Activated CD4-positive, alpha-beta memory T cell treated with anti-CD3 and anti-CD28 coated beads, Interleukin-2, amount 10 ng/mL, durations not matched to agents 7 days and 5 days (primary cell): ENCODE measurements at places on chromosomes 6 and 20. TPM values are rescaled to one million over a fixed set of nuclear protein-coding genes. Genes with fewer than 3 reads are reported as not detected.

PRDM13 gene
- not detected for total RNA-seq

RAMACL gene
- total RNA-seq: not detected

NRSN1 gene
- not detected for total RNA-seq

EYS gene
- total RNA-seq: not detected

MYT1 gene
- total RNA-seq: not detected

IRAK1BP1 gene
- total RNA-seq: 1.9 TPM

CTCFL gene
- total RNA-seq: not detected

NRSN2 gene
- 2.7 TPM for total RNA-seq

MAPK13 gene
- total RNA-seq: 56.2 TPM

CALHM6 gene
- total RNA-seq: 11.2 TPM

SIGLEC1 gene
- 0.03 TPM for total RNA-seq

HLA-DPA1 gene
- 173 TPM for total RNA-seq

CFAP206 gene
- not detected for total RNA-seq

ERVFRD-1 gene
- not detected for total RNA-seq

C20orf141 gene
- not detected for total RNA-seq

DNA sequence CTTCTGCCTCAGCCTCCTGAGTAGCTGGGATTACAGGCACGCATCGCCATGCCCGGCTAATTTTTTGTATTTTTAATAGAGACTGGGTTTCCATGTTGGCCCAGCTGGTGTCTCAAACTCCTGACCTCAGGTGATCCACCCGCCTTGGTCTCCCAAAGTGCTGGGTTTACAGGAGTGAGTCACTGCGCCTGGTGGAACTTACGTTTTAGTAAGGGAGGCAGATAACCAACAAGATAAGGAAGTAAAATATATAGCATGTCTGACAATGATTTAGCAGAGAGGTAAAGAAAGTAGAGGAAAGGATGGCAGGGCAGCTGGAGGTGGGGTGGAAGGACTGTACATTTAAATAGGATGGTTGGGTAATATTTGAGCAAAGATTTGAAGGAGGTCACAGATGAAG is 12.8 kb upstream of the MYMX start:
- no peak overlapping the region for H3K4me3 ChIP-seq
- no peak overlapping the region for H3K27ac ChIP-seq
- no peaks in the 10 kb centered on the region for H3K4me1 ChIP-seq
- H3K36me3 ChIP-seq: no peaks in the 10 kb centered on the region
- H3K27me3 ChIP-seq: peaks cover 1% of the 10 kb centered on the region

DNA sequence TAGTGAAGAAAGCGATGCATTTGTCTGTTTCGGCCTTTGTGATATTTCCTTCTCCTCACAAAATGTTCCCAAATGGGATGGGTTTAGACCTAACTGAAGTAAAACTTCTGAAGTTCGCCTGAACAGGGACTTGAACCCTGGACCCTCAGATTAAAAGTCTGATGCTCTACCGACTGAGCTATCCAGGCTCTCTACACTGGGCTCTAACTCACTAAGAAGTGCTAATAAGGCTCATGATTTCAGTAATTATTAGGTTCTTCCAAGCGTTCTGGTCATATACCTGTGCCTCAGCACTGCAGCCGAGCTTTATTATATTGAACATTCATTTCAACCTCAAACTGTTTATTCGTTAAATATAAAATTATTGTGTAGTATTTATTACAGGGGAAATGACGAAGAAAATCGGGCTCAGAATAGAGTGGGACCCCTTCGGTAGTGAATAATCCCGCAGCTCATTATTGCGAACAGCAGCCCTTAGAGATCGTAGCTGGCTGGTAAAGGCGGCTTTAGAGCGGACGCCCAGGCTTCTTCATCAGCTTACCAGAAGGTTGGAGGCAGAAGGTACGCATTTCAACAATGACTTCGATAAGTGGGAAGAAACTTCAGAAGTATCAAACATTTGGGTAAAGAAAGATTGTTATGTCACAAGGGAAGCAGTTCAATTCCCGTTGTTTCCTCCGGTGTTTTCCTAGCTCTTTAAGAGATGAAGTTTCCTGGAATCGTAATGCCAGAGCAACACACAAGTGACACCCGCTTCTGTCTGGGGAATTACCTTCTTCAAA is 119.0 kb upstream of the ZNF184 start:
- H3K4me1 ChIP-seq: no peaks in the 10 kb centered on the region
- no peak overlapping the region for H3K27ac ChIP-seq
- H3K27me3 ChIP-seq: peaks cover 21% of the 10 kb centered on the region
- DNase-seq: no peak
- H3K4me3 ChIP-seq: no peak overlapping the region
- peaks cover 3% of the 10 kb centered on the region for H3K36me3 ChIP-seq

- H3K27me3 ChIP-seq: no peaks in the 10 kb centered on the region
- no peak for DNase-seq
- peaks cover 18% of the 10 kb centered on the region for H3K36me3 ChIP-seq
- peak overlapping the region; percentile 96 for H3K27ac ChIP-seq
- H3K4me3 ChIP-seq: peak overlapping the region; percentile 92
Observed at GRCh38 chr6:25041485-25042035, 105.8 kb upstream of the RIPOR2 start.

DNA sequence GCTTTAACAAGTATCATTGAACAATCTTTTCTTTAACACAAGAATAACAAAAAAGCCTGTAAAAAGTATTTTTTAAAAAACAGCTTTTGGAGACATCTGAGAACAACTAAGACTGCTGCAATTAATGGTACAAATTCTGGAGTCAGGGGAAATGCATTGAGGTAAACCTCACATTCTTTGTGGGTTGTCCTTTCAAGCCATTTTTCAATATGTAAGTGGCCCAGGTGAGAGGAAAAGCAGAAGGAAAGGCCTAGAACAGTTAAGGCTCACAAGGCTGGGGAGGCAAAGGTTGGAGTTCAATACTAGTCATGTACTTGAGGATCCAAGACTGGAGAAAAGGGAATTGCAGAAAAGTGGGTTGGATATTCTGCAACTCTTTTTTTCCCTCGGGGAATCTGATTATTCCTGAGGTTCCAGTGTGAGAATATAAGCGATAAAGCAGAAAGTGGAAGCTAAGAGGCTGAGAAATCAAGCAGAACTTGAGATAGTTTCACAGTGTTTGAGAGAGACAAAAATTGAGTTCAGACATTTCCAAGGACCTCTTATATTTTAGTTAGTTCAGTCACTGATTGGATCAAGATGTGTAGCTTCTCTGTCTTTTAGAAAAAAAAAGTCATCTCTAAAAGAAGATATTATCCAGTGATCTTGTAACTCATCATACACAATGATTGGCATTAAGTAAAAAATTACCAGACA is 25.0 kb upstream of the TXLNB start:
- H3K4me1 ChIP-seq: no peaks in the 10 kb centered on the region
- H3K27me3 ChIP-seq: no peaks in the 10 kb centered on the region
- H3K4me3 ChIP-seq: no peak overlapping the region
- peaks cover 5% of the 10 kb centered on the region for H3K36me3 ChIP-seq

DNA sequence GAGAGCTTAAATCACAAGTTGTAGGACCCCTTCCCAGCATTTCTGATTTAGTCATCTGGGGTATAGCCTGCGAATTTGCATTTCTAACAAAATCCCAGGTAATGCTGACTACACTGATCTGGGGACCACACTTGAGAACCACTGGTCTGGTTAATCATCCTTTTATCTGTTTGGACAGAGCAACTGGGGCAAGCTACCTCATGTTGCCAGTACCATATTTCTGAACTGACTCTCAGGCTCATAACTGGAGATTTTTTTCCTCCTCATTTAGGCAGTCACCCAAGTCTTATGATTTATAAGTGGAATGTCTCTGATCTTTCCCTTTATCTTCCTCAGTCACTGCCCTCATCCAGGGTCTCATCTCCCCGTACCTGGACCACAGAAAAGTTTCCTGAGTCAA is 12.0 kb upstream of the GTF3C6 start:
- no peak overlapping the region for H3K4me3 ChIP-seq
- H3K36me3 ChIP-seq: no peaks in the 10 kb centered on the region
- H3K27ac ChIP-seq: peak overlapping the region; percentile 18
- H3K27me3 ChIP-seq: no peaks in the 10 kb centered on the region

- no peak overlapping the region for H3K4me3 ChIP-seq
- DNase-seq: no peak
- no peaks in the 10 kb centered on the region for H3K27me3 ChIP-seq
- no peak overlapping the region for H3K27ac ChIP-seq
- no peaks in the 10 kb centered on the region for H3K36me3 ChIP-seq
- H3K4me1 ChIP-seq: peaks cover 3% of the 10 kb centered on the region
Observed at GRCh38 chr20:60144974-60145527, 186.8 kb downstream of the CDH26 start.

- H3K4me3 ChIP-seq: no peak overlapping the region
- H3K27ac ChIP-seq: peak overlapping the region; percentile 19
- peaks cover 57% of the 10 kb centered on the region for H3K36me3 ChIP-seq
- H3K4me1 ChIP-seq: no peaks in the 10 kb centered on the region
Observed at GRCh38 chr6:158758451-158758860, 60.7 kb downstream of the EZR start.

GRCh38 chr6:146664871-146665360 is 66.1 kb downstream of the ADGB start:
- H3K4me3 ChIP-seq: no peak overlapping the region
- no peaks in the 10 kb centered on the region for H3K27me3 ChIP-seq
- no peak overlapping the region for H3K27ac ChIP-seq
- no peaks in the 10 kb centered on the region for H3K36me3 ChIP-seq
- H3K4me1 ChIP-seq: no peaks in the 10 kb centered on the region

GRCh38 chr6:166712286-166713228 is 85.5 kb upstream of the RPS6KA2 start:
- no peak overlapping the region for H3K27ac ChIP-seq
- DNase-seq: peak; percentile 9
- no peak overlapping the region for H3K4me3 ChIP-seq
- H3K27me3 ChIP-seq: no peaks in the 10 kb centered on the region
- H3K4me1 ChIP-seq: no peaks in the 10 kb centered on the region

- no peaks in the 10 kb centered on the region for H3K36me3 ChIP-seq
- no peaks in the 10 kb centered on the region for H3K4me1 ChIP-seq
- no peak for DNase-seq
- no peak overlapping the region for H3K4me3 ChIP-seq
Observed at GRCh38 chr6:105204331-105204730, 24.5 kb upstream of the POPDC3 start.

DNA sequence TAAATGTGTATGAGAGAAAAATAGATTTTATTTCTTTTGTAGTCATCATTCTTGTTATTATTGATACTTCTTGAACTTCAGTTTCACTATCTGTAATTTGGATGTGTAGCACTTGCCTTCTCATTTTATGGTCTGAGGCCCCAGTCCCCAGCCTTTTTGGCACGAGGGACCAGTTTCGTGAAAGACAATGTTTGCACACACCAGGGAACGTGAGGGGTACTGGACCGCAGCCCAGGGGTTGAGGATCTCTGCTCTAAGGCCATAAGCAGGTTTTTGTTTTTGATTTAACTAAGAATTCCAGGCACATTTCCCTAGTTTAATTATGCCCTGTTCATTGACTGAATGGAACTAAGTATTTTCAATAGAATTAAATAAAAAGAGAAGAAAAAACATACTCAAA is 261.5 kb downstream of the BMP2 start:
- H3K4me1 ChIP-seq: no peaks in the 10 kb centered on the region
- no peak overlapping the region for H3K4me3 ChIP-seq
- H3K36me3 ChIP-seq: no peaks in the 10 kb centered on the region
- H3K27ac ChIP-seq: no peak overlapping the region

DNA sequence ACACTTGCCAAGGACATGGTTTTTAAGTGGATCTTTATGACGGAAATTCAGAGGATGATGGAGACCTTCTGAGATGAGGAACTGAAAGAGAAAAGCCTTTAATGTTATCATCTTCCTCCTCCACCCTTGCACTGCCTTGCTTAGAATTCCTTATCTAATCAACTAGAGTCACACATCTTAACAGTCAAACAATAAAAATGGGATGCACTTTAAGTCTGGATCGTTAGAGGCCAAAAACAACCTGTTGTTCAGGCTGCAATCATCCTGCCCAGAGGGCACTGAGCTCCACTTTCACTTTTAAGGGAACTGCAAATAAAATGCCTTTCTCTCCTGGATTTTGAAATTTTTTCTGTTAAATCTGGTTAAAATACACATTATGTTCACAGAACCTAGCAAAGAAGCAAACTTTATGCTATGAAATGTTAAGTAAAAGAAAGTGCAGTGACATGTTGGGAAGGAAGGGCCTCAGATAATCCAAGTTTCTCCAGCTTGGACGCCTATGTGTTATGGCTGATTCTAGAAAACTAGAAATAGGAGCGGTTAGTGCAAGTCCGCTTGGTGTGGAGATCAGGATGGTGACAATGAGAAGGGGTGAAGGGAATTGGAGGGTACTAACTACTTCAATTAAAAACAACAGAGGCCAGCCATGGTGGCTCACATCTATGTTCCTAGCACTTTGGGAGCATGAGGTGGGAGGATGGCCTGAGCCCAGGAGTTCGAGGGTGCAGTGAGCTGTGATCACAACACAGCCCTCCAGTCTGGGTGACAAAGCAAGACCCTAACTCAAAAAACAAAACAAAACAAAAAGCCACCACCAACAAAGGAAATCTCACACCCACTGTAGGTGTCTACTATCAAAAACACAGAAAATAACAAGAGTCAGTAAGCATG is 66.4 kb upstream of the KIF13A start:
- no peak overlapping the region for H3K27ac ChIP-seq
- no peaks in the 10 kb centered on the region for H3K4me1 ChIP-seq
- H3K4me3 ChIP-seq: no peak overlapping the region
- H3K36me3 ChIP-seq: no peaks in the 10 kb centered on the region

GRCh38 chr6:45738057-45738455 is 277.6 kb downstream of the CLIC5 start:
- peaks cover 2% of the 10 kb centered on the region for H3K27me3 ChIP-seq
- peaks cover 56% of the 10 kb centered on the region for H3K4me1 ChIP-seq

- no peak overlapping the region for H3K4me3 ChIP-seq
- no peak for DNase-seq
- H3K27ac ChIP-seq: no peak overlapping the region
- peaks cover 3% of the 10 kb centered on the region for H3K27me3 ChIP-seq
- H3K4me1 ChIP-seq: peaks cover 10% of the 10 kb centered on the region
Observed at GRCh38 chr6:135853986-135854385, 2.5 kb downstream of the PDE7B start.

DNA sequence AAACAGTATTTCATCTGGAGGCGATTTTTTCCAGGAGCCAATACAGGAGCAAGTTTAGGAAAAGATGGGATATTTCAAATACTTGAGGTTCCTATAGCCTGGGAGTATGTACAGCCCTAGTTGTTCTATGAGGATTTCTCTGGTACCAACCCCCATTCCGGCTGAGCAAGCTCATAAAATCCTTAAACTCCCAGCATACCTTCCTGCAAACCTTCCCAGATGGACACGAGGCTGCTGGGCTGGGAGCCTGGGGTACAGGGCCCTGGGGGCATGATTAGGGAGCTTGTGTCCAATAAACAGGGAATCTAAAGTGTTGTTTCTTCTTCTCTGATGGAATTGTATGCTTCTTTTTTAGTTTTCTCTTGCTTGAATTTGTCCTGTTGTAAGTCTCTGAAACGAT is 1.5 kb downstream of the PRRC2A start:
- H3K27me3 ChIP-seq: no peaks in the 10 kb centered on the region
- no peak for DNase-seq
- H3K36me3 ChIP-seq: peaks cover 58% of the 10 kb centered on the region
- peaks cover 34% of the 10 kb centered on the region for H3K4me1 ChIP-seq
- H3K27ac ChIP-seq: peak overlapping the region; percentile 89

GRCh38 chr6:29589423-29590048 is 4.6 kb downstream of the OR2H2 start:
- H3K36me3 ChIP-seq: no peaks in the 10 kb centered on the region
- H3K4me3 ChIP-seq: no peak overlapping the region
- H3K27ac ChIP-seq: no peak overlapping the region
- peak; percentile 56 for DNase-seq
- H3K27me3 ChIP-seq: peaks cover 40% of the 10 kb centered on the region

GRCh38 chr20:36155991-36156390 is 1.5 kb downstream of the EPB41L1 start:
- H3K36me3 ChIP-seq: no peaks in the 10 kb centered on the region
- H3K4me3 ChIP-seq: no peak overlapping the region
- DNase-seq: no peak
- H3K27ac ChIP-seq: no peak overlapping the region
